Natural killer cell treated with Interleukin-12 subunit alpha and Interleukin-12 subunit beta and Interleukin-15 and Interleukin-18, amount 100 ng/mL, for 72 hours (primary cell): ENCODE measurements at places on chromosomes 13 and 19. TPM values are rescaled to one million over a fixed set of nuclear protein-coding genes. Genes with fewer than 3 reads are reported as not detected.
A peak's percentile ranks its signal among the peaks of the same experiment; 100 is the strongest.

DNA sequence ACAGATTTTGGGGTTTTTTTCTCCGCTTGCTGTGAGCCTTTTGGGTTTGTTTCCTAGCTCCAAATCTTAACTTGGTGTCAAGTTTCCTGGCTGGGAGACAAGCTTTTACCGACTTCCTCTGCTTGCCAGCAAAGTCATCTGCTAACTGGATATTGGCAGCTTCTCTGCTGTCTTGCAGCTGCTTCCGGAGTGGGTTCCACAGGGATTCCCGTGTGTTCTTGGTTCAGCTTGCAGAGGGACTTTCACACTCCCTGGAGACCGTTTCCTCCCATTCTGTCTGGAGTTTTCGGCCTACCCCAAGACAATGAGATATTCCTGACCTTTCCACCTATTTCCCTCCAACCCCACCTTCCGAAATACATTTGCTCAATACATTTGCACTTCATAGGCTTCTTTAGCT lies 2.2 kb upstream of the COLGALT1 start:
- no peaks in the 10 kb centered on the region for H3K36me3 ChIP-seq
- H3K27ac ChIP-seq, result no peak overlapping the region
- H3K4me1 ChIP-seq, result peaks cover 12% of the 10 kb centered on the region
- H3K4me3 ChIP-seq, result no peak overlapping the region
- no peaks in the 10 kb centered on the region for H3K27me3 ChIP-seq
- no peak for DNase-seq

DNA sequence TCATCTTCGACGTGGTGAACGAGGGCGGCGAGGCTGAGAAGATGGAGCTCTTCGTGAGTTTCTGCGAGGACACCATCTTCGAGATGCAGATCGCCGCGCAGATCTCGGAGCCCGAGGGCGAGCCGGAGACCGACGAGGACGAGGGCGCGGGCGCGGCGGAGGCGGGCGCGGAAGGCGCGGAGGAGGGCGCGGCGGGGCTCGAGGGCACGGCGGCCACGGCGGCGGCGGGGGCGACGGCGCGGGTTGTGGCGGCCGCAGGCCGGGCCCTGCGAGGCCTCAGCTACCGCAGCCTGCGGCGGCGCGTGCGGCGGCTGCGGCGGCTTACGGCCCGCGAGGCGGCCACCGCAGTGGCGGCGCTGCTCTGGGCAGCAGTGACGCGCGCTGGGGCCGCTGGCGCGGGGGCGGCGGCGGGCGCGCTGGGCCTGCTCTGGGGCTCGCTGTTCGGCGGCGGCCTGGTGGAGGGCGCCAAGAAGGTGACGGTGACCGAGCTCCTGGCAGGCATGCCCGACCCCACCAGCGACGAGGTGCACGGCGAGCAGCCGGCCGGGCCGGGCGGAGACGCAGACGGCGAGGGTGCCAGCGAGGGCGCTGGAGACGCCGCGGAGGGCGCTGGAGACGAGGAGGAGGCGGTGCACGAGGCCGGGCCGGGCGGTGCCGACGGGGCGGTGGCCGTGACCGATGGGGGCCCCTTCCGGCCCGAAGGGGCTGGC lies 52.6 kb downstream of the MAP4K1 start:
- no peaks in the 10 kb centered on the region for H3K36me3 ChIP-seq
- peaks cover 24% of the 10 kb centered on the region for H3K4me1 ChIP-seq
- peak; percentile 59 for DNase-seq
- no peak overlapping the region for H3K27ac ChIP-seq
- H3K27me3 ChIP-seq, result no peaks in the 10 kb centered on the region

- DNase-seq, result no peak
- H3K27me3 ChIP-seq, result no peaks in the 10 kb centered on the region
- no peaks in the 10 kb centered on the region for H3K4me1 ChIP-seq
- H3K36me3 ChIP-seq, result no peaks in the 10 kb centered on the region
- H3K27ac ChIP-seq, result no peak overlapping the region
Measured at GRCh38 chr19:4684312-4685095, 14.4 kb upstream of the MYDGF start.

DNA sequence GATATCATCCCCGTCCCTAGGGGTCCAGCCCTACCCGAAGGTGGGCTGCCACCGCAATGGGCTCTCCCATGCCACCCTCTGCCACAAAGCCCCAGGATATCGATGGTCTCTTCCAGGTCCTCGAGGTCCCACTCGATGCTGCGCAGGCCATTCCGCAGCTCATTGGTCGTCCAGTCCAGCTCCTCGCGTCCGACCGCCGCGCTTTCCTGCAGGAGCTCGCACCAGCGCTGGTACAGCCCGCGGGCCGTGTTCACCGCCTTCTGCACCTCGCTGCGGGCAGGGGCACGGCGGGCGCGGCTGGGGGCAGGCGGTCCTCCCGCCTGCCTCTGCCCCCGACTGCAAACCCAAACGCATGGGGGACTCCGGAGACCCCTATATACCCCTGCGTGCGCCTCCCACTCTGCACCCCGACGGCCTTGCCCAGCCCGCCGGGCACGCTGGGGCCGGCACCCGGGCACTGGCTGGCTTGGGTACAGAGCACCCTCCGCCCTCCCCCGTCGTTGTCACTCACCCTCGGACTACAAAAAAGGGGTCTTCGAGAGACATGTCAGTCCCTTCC lies 468 bp downstream of the STX10 start:
- H3K27me3 ChIP-seq, result no peaks in the 10 kb centered on the region
- peaks cover 15% of the 10 kb centered on the region for H3K36me3 ChIP-seq
- H3K27ac ChIP-seq, result peak overlapping the region; percentile 98
- H3K4me1 ChIP-seq, result peaks cover 47% of the 10 kb centered on the region
- peak overlapping the region; percentile 94 for H3K4me3 ChIP-seq

The MZF1 gene
- total RNA-seq, result 20.9 TPM

The BRME1 gene
- total RNA-seq, result 3.7 TPM

DNA sequence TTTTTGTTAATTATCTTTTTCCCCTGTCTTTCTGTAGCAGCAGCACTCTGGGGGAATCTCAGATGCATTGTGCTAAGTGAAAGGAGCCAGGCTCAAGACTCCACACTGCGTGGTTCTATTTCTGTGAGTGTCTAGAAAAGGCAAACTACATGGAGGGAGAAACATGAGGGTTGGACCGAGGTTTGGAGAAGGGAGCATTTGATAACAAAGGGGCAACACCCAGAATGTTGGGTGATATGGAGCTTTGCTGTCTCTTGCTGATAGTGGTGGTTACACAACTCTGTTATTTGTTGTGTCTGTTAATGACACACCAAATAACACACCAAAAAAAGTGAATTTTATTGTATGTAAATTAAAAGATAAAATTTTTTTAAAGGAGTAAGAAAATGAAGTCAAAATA lies 107.8 kb downstream of the COL4A2 start:
- no peaks in the 10 kb centered on the region for H3K36me3 ChIP-seq
- H3K27ac ChIP-seq, result no peak overlapping the region
- peaks cover 26% of the 10 kb centered on the region for H3K27me3 ChIP-seq

The ZNF135 gene
- total RNA-seq, result 0.20 TPM

The SAFB gene
- total RNA-seq, result 126 TPM

- H3K27ac ChIP-seq, result peak overlapping the region; percentile 95
- H3K27me3 ChIP-seq, result no peaks in the 10 kb centered on the region
- H3K36me3 ChIP-seq, result peaks cover 34% of the 10 kb centered on the region
Measured at GRCh38 chr13:46313432-46314257, 73.4 kb downstream of the RUBCNL start.

The NLRP5 gene
- not detected for total RNA-seq

DNA sequence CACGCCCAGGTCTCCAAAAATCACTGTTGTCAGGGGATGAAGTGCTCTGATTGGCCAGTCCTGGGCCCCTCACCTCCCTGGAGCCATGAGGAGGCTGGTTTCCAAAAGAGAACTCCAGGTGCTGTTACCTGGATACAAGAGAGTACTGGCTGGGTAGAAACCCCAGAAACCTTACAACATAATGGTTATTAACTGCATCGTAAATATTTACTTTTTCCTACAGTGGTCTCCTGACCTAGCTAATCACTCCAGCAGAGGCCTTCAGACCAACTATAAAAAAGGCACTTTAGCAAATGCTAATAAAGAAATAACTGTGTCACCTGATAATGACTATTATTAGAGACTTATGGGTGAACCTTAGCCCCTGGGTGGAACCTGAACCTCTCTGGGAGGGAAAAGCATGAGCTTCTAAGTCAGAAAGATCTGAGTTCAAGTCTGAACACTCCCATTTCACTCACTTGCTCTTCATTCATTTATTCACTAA lies 1.5 kb upstream of the IGSF23 start:
- H3K27ac ChIP-seq, result no peak overlapping the region
- H3K27me3 ChIP-seq, result no peaks in the 10 kb centered on the region
- H3K36me3 ChIP-seq, result no peaks in the 10 kb centered on the region
- no peak for DNase-seq

DNA sequence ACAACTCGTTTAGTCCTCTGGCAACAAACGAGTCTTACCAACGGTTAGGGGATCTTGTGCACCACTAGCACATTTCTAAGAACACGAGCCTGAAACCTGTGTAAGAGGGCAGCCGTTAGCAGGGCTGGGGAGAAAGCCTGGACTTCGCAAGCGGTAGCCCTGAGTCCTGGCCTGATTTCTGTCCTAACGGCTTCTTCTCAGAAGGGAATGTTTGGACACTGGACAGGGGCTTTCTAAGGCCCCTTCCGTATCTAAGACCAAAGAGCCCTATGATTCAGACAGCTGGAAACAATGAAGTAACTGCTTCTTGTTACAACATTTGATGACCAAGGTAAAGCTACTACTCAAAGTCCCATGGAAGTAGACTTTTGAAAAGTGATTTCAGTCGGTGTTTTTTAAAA lies 2.2 kb downstream of the ANKRD10 start:
- peaks cover 45% of the 10 kb centered on the region for H3K4me1 ChIP-seq
- H3K27me3 ChIP-seq, result no peaks in the 10 kb centered on the region
- H3K36me3 ChIP-seq, result peaks cover 12% of the 10 kb centered on the region
- H3K4me3 ChIP-seq, result peak overlapping the region; percentile 91
- no peak for DNase-seq
- peak overlapping the region; percentile 91 for H3K27ac ChIP-seq

DNA sequence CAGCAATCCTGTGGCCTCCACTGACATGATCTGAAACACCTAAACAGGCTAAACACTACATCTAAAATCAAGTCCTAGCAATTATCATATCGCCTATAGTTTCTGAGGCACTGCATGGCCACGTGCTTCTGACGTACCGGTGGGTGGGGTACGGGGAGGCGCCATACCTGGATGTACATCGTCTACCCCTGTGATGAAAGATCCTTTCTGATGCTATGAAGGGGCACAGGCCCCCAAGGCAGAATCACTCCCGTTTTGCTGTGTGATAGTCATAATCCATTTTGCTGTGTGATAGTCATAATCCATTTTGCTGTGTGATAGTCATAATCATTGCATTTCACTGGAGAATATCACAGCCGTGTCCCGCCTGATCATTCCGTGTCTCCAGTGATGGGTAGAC lies 118.7 kb upstream of the SOX1 start:
- DNase-seq, result no peak
- H3K36me3 ChIP-seq, result no peaks in the 10 kb centered on the region
- no peak overlapping the region for H3K27ac ChIP-seq

DNA sequence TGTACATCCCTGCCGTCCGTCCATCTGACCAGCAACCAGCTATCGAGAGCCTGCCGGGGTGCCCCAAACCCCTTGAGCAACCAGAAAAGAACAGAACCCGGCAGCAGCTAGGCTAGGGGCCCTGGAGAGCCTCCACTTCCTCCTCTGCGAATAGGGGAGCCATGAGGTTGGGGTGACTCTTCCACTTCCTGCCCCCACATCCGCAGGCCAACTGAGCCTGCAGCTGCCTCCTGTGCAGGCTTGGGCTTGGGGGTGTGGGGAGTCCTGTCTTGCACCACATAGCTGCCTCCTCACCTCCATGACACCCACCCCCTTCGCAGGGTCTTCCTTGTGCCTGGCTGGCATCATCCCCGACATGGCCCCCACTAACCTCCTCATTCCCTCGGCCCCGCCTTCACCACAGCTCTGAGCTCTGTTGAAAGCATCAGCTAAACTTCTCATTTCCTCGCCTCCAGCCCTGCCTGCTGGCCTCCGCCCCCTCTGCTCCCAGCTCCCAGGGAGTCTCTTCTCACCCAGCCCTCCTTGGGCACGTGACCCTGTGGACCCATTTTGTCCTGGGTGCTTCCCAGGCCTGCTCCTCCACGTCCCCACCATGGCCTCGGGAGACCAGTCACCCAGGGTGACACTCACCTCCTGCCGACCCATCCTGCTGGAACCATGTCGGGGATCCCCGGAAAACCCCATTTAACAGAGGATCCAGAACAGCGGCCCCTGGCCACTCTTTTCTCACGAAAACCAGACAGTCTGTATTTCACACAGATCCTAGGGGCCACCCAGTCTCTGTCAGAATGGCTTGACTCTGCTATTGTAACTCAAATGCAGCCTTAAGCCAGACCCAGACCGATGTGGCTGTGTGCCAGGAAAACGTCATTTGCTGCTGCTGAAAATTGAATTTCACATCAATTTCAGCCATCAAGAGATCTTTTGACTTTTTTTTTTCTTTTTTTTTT lies 50.4 kb downstream of the MYO9B start:
- H3K27me3 ChIP-seq, result no peaks in the 10 kb centered on the region
- DNase-seq, result peak; percentile 83
- peak overlapping the region; percentile 96 for H3K27ac ChIP-seq
- H3K4me3 ChIP-seq, result peak overlapping the region; percentile 99
- H3K4me1 ChIP-seq, result peaks cover 63% of the 10 kb centered on the region

DNA sequence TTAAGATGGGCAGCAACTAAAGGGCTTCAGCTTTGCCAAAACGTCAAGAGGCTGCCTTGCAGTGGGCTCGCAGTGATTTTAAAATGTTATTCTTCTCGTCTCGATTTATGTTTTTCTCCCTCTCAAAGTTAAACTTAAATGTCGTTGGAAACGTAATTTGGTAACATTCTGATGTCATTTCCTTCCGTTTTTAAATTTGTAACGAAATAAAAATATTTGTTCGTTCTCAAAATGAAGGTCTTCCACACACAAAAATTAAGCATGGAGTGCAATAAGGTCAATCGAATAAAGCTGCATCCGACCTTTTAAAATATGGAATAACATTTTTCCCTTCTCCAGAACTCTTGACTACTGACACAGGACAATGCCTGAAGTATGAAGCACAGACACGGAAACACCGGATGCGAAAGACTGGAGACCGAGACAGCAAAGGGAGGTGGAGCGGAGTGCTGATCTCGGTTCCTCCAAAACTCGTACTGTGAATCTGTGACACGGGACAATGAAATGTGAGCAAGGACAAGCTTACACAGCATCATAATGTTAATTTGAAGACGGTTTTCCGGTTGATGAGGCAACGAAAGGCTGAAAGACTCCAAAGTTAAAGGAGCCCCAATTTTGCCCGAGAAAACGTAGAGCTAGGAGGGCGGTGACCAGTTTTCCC lies 850 bp downstream of the MTMR6 start:
- peaks cover 6% of the 10 kb centered on the region for H3K36me3 ChIP-seq
- H3K4me1 ChIP-seq, result peaks cover 51% of the 10 kb centered on the region
- peak overlapping the region; percentile 93 for H3K4me3 ChIP-seq
- H3K27ac ChIP-seq, result peak overlapping the region; percentile 92
- peaks cover 15% of the 10 kb centered on the region for H3K27me3 ChIP-seq
- DNase-seq, result no peak

- no peak overlapping the region for H3K27ac ChIP-seq
- peaks cover 19% of the 10 kb centered on the region for H3K27me3 ChIP-seq
- peaks cover 19% of the 10 kb centered on the region for H3K4me1 ChIP-seq
- no peak for DNase-seq
- no peak overlapping the region for H3K4me3 ChIP-seq
- no peaks in the 10 kb centered on the region for H3K36me3 ChIP-seq
Measured at GRCh38 chr13:30580852-30581502, 36.7 kb upstream of the USPL1 start.
